ENCODE measurements at places on chromosomes 2 and 18.

- DNase-seq, result no peak
These were observed 270.2 kb upstream of the SYT4 start for GRCh38 chr18:43547456-43547855.

DNA sequence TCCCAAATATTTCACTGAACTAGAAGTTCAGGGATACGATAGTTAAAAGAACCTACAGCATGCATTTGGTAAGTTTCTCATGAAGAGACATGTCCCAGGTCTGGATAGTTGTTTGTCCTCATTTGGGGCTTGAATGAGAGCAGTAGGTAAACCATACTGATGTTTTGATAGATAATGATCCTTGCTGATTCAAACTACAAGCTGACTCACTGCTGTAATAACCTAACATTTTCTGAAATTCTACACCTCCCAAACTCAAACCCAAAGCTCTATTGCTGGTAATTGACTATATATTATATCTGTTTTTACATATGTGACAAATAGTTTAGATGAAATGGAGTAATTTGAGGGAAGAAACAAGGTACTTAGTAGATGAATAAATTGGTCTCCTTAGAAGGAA lies 154.1 kb upstream of the BOD1L2 start:
- no peak for DNase-seq

- DNase-seq, result no peak
These were observed at the start of gene PLCD4 for GRCh38 chr2:218607436-218608115. PLCD4 (plus strand) TSS chr2:218607899; CDS start chr2:218615740, 7,841 bp downstream.

DNA sequence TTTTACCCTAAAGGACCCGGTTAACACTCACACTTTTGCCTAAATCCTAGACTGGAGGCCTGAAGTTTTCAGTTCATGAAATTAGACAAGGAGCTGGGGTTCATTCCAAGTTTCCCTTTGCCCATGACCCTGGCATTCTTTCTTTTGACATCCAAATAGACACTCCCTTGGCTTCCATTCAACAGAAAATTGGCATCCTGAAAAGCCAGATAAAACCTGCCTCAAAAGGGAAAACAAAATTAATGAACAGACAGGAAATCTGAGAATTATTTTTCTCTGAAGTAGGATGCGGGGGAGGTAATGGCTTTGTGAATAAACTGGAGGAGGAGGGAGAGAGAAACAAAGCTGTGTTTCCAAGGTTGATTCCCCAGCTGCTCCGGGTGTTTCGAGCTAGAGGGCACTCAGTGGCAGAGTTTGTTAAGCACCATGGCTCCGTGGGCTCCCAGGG lies 41.0 kb downstream of the SPP2 start:
- DNase-seq, result no peak

DNA sequence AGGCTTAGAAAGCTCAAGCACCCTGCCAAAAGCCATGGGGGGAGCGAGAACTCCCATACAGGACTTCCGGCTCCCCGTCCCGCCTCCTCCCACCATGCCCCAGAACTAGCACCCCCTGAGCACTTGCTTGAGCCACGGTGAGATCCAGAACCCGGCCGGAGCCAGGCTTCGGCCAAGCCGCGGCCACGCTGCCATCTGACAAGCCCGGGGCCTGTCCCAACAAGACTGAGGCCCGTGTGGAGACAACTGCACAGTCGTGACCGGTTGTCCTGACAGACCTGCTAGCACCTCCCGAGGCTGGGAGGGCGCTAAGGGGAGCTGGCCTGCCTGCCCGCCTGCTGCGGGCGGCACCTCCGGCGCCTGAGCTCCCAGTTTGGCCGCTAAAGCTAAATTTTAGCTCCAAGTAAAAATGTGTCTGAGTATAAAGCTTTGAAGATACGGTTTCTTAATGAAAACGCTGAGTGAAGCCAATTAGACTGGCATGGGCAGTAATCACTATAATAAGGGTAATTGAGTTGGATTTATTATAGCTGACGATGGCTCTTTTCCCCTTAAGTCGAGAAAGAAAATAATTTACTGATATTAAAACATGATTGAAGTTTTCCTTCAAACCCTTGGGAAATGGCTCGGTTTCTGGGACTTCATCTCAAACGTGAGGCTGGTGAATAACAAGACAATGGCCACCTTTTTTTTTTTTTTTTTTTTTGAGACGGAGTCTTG lies 78.3 kb upstream of the ODC1 start:
- DNase-seq, result no peak

- DNase-seq, result no peak
These were observed 25.7 kb downstream of the CYP27C1 start for GRCh38 chr2:127194447-127194846.

GRCh38 chr2:32291746-32292145 lies 14.0 kb downstream of the YIPF4 start:
- no peak for DNase-seq

DNA sequence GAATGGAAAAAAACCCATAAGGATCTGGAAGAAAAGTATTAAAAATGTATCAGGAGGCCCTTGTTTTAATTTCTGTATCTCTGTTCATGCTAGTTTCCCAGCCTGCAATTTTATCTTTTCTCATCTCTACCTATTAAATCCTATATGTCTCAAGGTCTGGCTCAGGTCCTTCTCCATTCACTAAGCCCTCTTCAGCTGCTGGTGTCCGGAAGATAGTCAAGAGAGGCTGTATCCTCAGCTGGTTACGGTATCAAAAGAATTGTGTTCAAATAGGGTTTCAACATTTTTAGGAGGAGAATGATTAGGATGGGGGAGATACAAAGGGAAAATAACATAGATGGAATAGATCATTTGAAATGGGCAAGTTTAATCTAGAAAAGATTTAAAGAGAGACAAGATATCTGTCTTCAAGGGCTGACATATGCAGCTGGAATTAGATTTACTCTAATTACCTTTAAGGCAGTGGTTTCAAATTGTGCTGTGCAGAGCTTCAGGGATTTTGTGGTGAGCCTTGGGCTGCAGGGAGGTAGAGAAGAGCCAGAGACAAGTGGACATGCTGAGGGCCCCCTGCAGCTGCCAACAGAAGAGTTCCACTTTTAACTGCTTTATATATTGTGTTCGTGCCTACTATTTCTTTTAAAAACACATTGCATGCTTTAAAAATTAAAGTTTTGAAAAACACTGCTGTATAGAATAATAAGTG lies 24.1 kb downstream of the GREB1L start:
- DNase-seq, result no peak

DNA sequence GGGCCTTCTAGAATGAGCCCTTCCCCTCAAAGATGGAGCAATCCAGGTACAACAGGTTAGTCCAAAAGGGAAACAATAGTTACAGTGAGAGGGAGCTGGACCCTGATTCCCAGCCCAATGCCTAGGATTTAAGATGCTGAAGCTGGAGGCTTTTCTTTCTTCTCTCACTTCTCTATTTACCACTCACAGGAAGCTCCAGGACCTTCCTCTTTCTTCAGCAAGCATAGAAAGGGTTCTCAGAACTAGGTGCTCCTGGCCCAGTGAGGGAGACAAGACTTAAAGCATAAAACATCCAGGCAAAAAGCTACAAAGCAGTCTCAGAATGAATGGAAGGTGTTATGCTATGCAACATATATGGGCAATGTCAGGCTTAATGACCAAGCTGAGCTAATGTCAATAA lies 279.0 kb downstream of the SRBD1 start:
- DNase-seq, result no peak

DNA sequence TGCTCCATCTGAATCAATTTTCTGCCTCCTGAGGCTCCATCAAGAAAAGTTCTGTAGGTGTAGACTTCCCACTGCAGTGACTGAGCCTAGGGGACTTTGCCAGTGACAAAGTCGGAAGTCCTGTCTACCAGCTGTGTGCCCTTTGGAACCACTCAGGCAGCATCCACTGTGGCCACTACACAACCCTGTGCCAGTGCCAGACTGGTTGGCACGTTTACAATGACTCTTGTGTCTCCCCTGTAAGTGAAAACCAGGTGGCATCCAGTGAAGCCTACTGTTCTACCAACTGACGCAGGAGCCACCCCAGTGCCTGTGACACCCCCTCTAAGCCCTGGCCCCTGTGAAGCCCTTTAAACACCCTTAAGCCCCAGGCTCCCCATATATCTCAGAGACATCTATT lies 132.1 kb upstream of the SERPINE2 start:
- DNase-seq, result no peak

GRCh38 chr2:241257419-241258032 lies 57.9 kb downstream of the HDLBP start:
- no peak for DNase-seq

DNA sequence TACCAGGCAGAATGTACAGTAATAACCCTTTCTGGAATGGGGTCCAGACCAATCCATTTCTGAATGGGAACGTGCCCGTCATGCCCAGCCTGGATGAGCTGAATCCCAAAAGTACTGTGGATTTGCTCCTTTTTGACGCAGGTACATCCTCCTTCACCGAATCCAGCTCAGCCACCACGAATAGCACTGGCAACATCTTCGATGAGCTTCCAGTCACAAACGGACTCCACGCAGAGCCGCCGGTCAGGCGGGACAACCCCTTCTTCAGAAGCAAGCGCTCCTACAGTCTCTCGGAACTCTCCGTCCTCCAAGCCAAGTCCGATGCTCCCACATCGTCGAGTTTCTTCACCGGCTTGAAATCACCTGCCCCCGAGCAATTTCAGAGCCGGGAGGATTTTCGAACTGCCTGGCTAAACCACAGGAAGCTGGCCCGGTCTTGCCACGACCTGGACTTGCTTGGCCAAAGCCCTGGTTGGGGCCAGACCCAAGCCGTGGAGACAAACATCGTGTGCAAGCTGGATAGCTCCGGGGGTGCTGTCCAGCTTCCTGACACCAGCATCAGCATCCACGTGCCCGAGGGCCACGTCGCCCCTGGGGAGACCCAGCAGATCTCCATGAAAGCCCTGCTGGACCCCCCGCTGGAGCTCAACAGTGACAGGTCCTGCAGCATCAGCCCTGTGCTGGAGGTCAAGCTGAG lies 89.6 kb downstream of the SH3BP4 start:
- no peak for DNase-seq

DNA sequence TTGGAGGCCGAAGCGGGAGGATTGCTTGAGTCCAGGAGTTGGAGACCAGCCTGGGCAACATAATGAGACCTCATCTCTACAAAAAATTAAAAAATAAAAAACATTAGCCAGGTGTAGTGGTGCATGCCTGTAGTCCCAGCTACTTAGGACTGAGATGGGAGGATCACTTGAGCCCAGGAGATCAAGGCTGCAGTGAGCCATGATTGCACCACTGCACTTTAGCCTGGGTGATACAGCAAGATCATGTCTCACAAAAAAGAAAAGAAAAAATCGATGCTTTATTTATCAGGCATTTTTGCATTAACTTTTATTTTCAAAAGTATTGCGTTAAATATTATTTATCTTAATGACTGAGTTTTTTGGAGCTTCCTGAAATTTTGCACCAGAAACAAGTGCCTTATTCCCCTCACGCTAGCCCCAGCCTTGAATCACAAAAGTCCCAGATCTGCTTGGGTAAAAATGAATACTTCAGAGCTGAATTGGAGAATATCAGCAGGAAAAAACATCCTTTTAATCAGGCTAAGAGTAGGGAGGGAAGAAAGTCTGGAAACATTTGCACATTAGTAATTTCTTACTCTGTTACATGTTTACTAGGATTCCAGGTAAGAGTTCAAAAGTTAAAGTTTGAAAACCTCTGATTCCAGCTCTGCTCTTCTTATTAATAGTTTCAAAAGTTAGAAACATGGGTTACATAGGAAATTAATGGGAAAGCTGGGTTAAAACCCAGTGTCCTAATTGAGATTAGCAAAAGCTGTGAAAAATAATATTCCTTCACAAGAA lies 296.8 kb upstream of the FBXO11 start:
- no peak for DNase-seq

DNA sequence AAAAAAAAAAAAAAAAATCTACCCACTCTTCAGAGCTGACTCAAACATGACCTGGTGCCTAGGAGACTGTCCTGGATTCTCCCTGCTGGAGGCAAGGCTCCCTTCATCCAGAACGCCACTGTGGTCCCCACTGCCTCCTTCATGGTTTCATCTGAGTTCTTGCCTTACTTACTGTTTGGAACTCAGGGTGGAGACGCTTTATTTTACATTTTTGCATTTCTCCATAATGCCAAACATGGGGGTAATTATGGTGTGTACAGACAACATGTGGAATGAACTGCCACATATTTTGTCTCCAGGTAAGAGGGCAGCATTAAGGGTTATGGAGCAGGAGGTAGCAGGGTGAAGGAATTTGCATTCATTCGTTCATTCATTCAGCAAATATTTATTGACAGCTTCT lies 154.0 kb upstream of the MSH6 start:
- DNase-seq, result no peak

DNA sequence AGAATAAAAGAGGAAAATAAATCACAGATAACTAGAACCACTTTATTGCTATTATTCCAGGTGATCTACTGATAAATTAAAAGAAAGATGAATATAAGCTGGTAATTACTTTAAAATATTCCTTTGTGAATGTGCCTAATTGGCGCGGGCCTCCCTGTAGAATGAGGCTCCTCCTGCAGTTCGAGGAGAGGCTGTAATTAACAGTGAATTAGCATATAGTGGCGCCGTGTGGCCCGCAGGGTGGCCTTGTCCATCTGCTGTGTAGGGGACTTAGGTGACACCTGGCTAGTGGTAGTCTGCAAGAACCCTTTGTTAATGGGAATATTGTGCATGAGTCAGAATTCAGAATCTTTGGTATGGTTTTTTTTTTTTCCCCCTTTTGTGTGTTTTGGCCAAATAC lies 119.8 kb downstream of the AGAP1 start:
- no peak for DNase-seq

- DNase-seq, result no peak
These were observed 19.4 kb upstream of the PAX3 start for GRCh38 chr2:222318026-222318711.

DNA sequence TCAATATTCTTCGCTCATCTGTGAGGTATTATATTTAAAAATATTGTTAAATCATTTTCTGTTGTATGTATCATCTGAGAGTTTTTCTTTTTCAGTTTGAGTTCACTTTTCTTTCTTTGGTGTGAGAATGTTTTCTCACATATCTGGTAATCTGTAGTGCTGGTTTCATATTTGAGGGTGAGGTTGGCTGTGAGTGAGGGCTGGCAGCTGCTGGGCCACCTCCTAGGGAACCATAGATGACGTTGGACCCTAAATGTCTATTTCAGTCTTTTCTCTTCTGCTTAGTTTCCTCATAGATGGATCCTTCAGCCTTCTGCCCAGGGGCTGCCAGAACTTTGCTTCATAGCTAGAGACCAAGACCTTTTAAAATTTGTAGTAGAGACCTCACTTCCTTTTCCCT lies 33.5 kb downstream of the MGAT5 start:
- no peak for DNase-seq

DNA sequence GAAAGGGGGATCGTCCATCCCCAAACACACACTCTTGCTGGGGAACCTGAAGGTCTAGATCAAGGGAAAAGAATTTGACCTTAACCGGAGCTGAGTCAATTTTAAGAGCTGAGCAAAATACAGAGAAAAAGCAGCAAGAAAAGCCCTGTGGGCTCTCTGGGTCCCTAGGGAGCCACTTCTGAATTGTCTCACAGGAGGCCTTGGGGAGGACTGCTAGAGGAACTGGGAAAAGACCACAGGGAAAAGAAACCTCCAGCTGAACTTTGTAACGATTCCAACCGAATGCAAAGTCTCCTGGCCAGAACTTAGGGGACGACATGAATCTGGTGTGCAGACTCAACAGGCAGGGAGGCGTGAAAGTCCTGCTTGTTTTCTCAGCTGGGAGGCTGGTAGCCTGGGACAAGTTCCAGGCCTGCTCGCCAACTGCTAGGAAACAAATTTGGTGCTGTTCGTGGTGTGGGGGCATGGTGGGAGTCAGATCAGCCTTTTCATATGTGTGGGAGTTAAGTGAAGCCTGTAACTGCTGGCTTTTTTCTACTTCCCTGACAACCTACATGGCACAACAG lies 644.6 kb upstream of the CNTNAP5 start:
- no peak for DNase-seq
